ENCODE measurements at places on chromosomes 6 and 20. TPM values are rescaled to one million over a fixed set of nuclear protein-coding genes. Genes with fewer than 3 reads are reported as not detected.

GRCh38 chr6:41445261-41445660, 100.9 kb upstream of the FOXP4 start:
- no peak for DNase-seq

The IP6K3 gene
- 0.65 TPM for total RNA-seq

GRCh38 chr6:90221403-90221802, 75.2 kb downstream of the BACH2 start:
- no peak for DNase-seq

GRCh38 chr6:87487555-87487954, 14.8 kb downstream of the SLC35A1 start:
- DNase-seq: no peak

The INSM1 gene
- not detected for total RNA-seq

DNA sequence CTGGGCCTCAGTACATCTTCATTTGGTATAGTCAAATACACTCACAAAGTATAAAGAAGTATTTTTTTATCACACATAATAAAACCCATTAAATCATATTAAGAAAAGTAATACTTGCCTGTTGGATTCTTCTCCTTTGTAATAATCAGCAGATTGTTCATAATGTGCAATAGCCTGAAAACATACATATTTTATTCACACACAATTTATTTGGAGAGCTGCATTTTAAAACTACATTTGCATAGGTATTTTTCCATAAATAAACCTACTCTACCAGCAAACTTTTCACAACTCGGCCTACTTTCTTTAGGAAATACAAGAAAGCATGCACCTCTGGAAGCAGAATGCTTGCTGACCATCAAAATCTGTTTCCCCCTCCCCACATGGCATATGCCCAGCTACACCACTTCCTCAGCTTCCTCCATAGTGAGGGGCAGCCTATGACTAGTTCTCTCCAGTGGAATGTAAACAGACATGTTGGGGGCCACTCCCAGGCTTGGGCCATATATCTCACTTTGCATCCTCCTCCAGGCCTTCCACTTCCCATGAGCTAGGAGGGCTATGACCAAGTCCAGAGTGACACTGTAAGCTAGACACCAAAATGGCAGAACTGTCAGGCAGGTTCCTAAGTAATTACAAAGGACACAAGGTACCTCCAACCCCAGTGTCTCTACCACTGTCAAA, 28.3 kb downstream of the GZF1 start:
- DNase-seq: no peak

- no peak for DNase-seq
Observed at GRCh38 chr6:168916576-168917211, 337.0 kb downstream of the THBS2 start.

DNA sequence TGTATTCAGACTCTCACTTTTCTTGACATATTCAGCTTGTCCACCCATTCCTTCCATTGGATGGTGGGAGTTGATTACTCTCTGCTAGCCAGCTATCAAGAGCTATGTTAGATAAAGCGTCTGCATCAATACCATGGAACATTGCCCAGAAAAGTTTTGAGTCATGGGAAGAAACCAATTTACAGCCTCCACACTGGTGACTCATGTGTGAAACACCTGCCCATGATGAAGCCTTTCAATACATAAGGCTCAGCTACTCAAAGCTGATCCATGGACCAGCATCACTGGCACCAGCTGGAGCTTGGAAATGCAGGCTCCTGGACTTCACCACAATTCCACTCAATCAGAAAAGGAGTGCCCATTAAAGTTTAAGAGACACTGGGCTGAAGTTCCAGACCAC, 16.1 kb downstream of the PLA2G7 start:
- peak; percentile 68 for DNase-seq

DNA sequence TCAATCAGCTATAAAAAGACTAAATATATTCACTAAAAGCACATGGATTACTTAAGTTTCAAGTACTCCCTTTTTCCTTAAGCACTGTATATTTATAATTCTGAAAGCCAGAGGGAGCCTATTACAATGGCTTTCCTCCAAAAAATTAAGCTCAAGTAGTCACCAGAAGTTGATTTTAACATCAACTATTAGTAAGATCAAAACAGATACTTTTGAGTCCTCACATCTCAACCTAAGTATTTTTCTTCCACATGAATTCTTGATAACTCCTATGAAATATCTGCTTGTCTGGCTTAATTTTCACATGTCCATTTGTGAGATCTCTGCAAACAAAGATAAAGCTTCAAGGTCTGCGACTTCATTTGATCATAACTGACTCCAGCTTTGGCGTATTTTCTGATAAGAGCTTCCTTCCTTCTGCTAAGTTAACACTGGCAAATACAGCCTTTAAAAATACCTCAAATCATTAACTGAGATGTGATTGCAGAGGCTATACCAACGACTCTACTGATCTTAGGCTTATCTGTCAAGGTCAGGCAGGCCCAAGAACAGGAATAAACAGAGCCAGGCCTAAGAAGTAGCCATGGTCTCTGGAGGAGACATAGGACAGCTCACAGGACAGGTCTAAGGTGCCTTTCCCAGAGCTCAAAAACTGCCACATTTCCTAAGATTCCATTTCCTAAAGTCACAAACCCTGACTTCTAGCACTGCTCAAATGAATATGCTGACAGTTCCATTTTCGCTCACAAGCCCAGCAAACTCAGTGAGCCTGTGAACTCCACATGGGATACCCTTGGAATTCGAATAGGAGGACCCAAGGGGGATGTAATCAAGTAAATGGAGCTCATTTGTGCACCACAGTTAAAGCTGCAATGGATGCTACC, 10.0 kb downstream of the SNX5 start:
- no peak for DNase-seq

DNA sequence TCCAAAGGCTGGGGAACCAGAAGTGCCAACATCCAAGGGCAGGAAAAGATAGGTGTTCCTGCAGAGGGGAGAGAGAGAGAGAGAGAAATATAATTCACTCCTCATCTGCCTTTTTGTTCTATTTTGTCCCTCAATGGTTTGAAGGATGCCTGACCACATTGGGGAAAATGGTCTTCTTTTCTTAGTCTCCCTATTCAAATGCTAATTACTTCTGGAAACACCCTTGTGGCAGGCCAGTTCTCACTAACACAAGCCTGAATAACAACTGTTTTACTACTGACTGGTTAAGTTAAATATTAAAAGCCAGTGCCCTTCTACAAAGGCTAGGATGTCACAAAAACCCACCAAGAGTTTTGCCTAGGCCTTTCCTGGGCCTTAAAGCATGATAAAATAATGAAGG, 425.4 kb upstream of the HTR1E start:
- DNase-seq: no peak

DNA sequence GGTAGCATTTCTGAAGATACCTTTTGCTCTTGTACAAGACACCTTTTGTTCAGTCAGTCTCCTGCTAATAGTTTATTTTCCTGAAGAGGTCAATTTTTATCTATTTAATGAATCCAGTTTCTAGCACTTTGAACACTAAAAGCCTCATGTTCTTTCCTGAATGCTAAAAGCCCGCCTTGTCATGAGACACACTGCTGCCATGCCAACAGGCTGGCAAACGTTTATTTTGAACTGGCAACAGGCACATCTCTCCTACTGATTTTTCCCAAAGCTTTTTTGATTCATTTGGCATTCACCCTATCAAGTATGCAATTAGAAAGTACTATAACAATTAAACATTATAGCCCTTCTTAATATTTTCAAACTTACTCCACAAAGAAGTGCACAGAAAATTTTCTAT, 421.2 kb upstream of the EYS start:
- no peak for DNase-seq

DNA sequence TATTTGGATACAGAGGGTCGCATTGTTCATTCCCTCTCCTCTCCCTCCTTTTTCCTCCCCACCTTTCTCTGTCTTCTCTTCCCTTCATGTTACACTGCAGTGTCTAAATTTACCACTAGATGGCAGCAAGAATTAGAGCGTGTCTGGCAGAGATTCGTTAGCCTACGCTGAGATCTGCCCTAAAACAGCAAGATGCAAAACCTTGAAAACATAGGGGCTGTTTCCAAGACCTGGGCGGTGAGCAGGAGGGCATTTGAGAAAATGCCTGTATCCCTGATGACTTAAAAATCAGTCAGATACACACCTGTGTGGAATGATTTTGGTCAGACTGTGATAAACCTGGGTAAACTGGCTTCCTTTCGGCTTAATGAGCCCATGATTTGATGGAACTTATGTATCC, 101.5 kb upstream of the ISM1 start:
- DNase-seq: no peak

GRCh38 chr20:32663335-32664011, 10.3 kb downstream of the C20orf203 start:
- no peak for DNase-seq

The MMP24 gene
- 8.2 TPM for total RNA-seq

DNA sequence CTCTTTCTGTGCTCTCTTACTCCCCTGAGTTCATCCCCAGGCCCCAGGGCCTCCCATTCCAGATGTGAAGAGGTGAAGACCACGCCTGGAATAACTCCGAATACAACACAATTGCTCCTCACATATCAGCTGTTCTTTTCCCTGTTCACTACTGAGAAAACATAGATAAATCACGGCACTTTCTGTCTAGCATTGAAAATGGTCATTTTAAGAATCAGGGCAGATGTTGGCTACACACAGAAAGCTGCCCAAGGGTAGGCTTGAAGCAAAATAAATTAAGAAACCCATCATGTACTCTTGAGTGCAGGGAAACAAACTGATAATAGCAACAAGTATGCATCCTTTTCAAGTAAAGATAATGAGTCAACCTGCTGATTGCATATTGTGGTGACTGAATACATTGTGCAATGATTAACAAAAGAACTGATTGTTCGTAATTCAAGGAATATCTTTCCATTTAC, 382.5 kb downstream of the PRKN start:
- peak; percentile 54 for DNase-seq

Data from epithelial cell of proximal tubule (primary cell).